ENCODE measurements at places on chromosomes 4 and X.

GRCh38 chr4:161714022-161714751, 449.6 kb downstream of the FSTL5 start:
- DNase-seq = no peak

DNA sequence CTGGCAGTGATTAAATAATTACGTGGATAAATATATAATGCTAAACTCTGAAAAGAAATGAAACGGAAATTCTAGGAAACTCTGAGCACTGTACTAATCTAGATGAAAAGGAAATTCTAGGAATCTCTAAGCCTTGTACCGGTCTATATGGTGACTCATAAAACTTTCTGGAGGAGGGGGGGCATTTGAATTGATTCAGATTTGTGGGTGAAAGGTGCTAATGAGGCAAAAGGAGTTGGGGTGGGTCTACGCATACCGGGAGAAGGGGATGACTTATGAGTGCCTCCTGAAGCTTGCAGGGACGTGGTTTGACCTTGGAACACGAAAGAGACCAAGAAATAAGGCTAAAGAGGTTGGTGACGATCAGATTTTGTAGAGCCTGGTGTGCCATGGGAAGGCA, 151.7 kb upstream of the CASK start:
- no peak for DNase-seq

- DNase-seq = no peak
Observed at GRCh38 chrX:150643271-150643670, 49.9 kb upstream of the MTMR1 start.

- no peak for DNase-seq
Observed at GRCh38 chr4:147044241-147044640, 98.6 kb upstream of the TTC29 start.

Measured in large intestine (tissue), 12 donors.